CD4-positive, alpha-beta T cell treated with Interleukin-12 subunit alpha and Interleukin-12 subunit beta, for 1 hour (primary cell): ENCODE measurements at places on chromosomes 3 and 15.

DNA sequence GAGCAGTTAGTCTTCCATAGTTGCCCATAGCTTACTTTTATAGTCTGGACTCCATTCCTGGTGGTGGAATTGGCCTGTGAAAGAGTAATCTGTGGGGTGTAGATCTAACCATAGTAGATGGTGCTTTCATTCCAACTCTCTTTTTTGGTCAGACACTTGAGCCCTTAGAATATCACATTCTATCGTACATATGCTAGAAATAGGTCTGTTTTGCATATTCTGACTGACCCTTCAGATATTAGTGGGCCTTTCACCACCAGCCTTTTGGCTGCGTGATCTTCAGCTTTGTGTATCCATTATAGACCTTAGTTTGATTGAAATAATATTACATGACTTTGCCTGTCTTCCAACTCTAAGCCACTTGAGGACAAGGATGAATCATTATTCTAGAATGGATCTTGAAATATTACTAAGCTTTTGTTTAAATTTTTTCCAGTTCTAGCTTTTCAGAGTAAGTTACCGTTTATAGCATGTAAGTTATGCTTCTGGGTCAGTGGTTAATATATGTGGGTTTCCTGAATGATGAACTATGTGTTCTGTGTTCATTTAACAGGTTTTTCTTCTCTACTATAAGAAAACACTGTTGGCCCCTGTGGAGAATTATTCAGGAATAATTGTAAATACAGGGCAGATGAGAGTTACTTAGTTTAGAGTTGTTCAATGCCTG, 8.7 kb downstream of the RAB7A start:
- no peak for DNase-seq

GRCh38 chr15:101550124-101550523, 60.6 kb upstream of the PCSK6 start:
- no peak for DNase-seq

- DNase-seq = no peak
Measured at GRCh38 chr3:45787551-45787950, 8.8 kb downstream of the SLC6A20 start.

- no peak for DNase-seq
Measured at GRCh38 chr15:90015749-90016148, 14.6 kb downstream of the ZNF710 start.

GRCh38 chr15:34323217-34323616, 14.4 kb downstream of the SLC12A6 start:
- no peak for DNase-seq

DNA sequence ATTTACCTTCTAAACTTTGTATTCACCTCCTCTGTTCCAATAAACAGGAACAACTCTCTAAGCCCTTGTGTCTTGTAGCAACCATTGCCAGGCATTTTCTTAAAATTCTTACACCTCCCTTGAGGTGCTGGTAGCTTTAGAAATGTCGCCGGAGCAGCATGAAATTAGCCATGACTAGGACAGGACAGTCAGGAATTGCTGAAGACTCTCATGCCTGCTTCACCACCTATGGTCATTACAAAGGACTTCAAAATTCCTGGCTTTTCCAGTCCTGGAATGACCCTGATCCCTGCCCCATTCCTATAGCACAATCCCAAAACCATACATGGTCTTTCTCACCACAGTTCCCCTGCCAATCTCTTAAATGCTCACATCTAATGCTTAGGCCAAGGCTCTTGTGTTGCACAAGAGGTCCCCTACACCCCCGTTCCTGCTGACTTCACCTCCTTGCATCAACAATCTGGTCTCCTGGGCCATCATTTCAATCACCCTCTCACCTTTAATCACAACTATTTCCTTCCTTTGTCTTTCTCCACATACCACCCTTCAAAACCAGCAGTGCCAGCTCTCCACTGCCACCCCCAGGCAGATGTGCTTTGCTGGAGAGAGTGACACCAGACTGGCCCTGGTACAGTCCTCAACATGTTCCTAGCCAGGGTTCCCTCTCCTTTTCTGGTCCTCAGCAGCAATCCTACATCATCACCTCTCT, 113.2 kb upstream of the TJP1 start:
- no peak for DNase-seq
